NCI-H1436 (cell line): ENCODE measurements at places on chromosomes 5 and 9.

DNA sequence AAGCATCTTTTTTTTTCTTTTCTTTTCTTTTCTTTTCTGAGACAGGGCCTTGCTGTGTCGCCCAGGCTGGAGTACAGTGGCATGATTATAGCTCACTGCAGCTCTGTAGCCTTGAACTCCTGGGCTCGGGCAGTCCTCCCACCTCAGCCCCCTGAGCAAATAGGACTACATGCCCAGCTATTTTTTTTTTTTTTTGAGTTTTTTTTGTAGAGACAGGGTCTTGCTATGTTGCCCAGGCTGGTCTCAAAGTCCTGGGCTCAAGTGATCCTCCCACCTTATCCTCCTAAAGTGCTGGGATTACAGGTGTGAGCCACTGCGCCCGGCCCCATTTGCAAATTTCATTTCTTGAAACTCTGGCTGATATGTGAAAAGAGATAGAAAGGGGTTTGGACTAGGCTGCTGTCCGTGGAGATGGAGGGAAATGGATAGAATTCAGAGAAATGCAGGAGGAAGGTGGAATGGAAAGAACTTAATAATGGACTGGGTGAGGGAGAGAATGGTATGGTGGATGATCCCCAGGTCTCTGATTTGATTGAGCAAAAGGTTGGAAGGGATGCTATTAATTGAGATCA is 32.9 kb downstream of the TNFAIP8 start:
- no peak for DNase-seq

DNA sequence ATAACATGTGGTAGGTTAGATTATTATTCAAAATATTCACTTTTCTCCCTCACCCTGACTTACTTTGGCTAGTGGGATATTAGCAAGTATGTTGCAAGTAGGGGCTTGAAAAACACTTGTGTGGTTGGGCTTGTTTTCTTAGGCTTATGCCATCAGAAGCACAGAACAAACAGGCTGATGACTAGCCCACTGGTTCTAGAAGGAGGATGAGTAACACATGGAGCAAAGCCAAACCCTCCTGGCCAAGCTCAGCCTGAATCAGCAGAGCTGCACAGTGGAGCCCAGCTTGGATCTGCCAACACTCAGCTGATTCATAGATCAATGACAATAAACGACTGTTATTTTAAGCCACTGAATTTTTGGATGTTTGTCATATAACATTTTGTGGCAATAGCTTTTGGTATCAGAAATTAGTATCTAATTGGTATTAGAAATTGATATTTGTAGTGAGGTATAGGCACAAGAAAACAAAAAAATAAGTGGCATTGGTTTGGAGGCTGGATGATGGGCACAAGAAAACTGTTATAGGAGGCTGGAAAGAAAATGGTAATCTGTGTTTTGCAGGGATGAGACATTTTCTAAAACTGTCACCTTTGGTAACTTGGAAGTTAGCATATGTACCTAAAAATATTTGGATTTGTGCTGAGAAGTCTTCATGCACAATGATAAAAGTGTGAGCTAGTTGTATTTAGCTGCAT is 46.1 kb upstream of the ZBED3 start:
- DNase-seq = no peak

- no peak for DNase-seq
Observed at GRCh38 chr5:155313518-155313917, 300.0 kb downstream of the KIF4B start.

DNA sequence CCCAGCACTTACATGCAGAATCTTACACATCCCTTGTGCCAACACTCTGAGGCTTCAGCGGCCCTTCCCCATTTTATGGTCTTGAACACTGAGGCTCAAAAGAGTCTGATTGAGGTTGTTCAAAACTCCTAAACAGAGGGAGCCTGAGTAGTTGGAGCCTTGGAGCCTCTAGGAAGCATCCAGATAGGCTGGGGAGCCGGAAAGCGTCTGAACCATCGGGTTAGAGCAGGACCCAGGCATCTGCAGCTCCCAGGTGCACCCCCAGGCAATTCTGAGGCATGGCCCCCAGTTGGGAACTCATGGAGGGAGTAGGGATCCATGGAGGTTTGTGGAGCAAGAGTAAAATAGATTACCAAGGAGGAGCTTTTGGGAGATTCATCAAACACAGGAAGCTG is 3.8 kb downstream of the OLFML2A start:
- no peak for DNase-seq

DNA sequence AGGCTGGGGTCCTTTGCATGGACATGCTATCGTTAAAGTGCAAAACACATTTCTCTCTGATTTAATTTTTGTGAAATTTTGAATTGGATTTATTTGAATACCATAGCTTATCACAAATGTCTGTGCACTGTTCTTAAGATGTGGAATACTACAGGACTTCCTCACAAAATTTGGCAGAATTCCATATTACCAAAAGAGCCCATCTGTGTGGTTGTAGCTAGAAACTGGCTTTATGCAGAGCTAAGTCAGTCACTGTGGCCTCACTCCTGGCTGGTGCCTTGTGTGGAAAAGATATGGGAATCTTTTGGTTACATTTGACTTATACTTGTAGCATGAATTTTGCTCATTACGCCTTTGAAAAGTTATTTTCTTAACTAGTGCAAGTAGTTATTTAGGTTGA is 35.5 kb downstream of the ACO1 start:
- DNase-seq = no peak

GRCh38 chr9:13116292-13116691 is 163.2 kb downstream of the MPDZ start:
- DNase-seq = no peak

DNA sequence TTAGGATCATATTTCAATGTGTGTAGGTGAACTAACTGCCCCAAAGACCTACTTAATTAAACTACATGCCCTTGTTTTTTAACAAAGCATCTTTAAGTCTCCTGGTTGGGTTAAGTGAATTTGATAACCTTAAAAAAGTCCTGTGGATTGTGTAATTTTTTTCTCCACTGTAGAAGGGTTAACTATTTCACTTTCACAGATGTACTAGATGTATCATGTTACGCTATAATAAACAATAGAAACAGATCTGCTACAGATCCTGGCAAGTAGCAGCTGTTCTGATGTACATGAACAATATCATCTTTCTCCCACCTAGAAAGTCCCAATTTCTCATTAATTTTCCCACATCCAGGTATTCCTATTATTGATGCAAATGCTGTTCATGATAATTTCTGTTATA is 18.9 kb downstream of the KIF24 start:
- peak; percentile 47 for DNase-seq

DNA sequence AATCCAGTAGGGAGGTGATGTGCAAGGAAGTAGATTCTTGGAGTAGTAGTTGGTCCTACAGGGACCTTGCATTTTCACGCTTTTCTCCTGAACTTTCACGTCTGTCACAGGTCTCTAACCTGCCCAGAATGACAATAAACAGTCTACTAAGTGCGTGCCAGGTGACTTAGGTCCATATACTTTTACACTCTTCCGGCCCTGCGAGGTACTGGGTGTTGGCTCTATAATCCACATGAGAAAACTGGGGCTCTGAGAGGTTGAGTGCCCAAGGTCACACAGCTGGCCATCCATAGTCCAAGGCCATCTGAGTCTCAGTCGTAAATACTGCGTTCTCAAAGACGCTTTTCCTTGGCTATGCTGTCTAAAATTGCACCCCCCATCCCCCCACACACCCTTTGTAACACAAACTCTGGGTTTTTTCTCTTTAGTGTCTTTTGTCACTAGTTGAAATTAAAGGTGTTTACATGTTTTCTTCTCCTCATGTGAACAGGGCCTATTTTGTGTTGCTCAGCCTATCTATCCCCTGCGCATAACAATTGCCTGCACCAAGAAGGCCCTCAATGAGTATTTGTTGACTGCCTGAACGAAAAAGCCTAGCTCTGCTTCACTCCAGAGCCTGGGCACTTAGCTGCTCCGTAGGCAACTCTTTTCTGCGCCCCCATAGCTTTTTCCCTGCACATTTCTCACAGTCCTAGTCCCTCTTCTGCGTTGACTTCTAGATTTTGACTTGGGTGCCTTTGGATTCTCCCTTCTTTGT is 943 bp downstream of the SFXN1 start:
- no peak for DNase-seq

DNA sequence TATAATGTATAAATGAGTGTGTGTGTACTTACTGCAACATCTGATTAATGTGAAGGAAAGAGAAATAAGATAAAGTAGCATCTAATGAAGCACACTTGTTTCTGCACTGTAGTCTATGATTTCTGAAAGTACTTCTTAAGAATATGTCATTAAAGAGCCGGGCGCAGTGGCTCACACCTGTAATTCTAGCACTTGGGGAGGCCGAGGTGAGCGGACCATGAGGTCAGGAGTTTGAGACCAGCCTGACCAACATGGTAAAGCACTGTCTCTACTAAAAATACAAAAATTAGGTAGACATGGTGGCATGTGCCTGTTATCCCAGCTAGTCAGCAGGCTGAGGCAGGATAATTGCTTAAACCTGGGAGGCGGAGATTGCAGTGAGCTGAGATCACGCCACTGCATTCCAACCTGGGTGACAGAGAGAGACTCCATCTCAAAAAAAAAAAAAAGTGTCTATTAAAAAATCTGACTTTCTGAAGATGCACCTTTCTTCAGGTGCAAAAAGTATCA is 556.9 kb downstream of the PTPRD start:
- DNase-seq = no peak

- DNase-seq = no peak
Observed at GRCh38 chr5:134449167-134449566, 37.5 kb upstream of the CDKN2AIPNL start.

GRCh38 chr5:143119291-143119769 is 284.2 kb downstream of the NR3C1 start:
- no peak for DNase-seq

DNA sequence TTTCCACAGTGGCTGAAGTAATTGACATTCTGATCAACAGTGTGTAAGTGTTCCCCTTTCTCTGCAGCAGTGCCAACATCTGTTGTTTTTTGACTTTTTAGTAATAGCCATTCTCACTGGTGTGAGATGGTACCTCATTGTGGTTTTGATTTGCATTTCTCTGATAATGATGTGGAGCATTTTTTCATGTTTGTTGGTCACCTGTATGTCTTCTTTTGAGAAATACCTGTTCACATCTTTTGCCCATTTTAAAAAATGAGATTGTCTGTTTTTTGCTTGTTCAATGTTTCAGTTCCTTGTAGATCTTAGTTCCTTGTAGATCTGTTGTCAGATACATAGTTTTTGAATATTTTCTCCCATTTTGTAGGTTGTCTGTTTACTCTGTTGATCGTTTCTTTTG is 162.5 kb upstream of the PITX1 start:
- no peak for DNase-seq

GRCh38 chr5:88940713-88941112 is 57.7 kb upstream of the MEF2C start:
- no peak for DNase-seq

DNA sequence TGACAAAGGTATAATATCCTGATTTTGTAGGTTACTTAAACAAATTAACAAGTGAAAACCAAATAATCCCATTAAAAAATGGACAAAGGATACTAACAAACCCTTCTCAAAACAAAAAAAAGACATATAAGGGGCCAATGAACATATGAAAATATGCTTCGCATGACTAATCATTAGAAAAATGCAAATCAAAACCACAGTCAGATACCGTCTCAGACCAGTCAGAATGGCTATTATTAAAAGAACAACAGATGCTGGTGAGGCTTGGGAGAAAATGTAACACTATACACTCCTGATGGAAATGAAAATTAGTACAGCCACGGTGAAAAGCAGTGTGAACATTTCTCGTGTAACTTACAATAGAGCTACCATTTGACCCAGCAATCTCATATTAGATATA is 1542.2 kb upstream of the CDH9 start:
- no peak for DNase-seq

DNA sequence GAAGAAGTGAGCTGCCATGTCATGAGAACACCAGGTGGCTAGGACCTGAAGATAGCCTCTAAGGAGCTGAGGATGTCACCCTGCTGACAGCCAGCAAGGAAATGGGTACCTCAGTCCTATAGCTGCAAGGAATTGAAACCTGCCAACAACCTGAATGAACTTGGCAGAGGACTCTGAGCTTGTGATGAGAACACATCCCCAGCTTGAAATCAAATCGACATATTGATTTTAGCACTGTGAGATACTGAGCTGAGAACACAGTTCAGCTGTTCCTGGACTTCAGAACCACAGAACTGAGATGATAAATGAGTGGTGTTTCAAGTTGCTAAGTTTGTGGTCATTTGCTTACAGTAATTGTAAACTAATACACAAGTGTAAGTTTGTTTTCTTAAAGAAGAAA is 5.5 kb upstream of the RASEF start:
- DNase-seq = no peak

- no peak for DNase-seq
Observed at GRCh38 chr9:98596486-98596885, 112.2 kb downstream of the GABBR2 start.

GRCh38 chr9:37996819-37997217 is 72.2 kb downstream of the SHB start:
- DNase-seq = no peak

GRCh38 chr9:113222482-113222841 is 1.1 kb downstream of the SLC31A1 start:
- DNase-seq = no peak

DNA sequence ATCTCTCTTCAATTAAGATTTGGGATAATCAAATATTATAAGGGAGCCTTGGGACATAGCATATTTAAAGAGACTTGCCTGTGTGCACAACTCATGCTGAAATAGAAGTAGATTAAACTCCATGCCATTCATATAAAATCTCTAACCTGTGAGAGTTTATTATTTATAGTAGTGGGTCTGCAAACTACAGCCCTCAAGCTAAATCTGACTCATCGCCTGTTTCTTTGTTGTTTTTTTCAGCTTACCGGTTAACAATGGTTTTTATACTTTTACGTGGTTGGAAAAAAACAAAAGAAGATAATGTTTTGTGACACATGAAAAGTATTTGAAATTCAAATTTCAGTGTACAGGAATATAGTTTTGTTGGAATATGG is 61.9 kb upstream of the GHR start:
- no peak for DNase-seq

DNA sequence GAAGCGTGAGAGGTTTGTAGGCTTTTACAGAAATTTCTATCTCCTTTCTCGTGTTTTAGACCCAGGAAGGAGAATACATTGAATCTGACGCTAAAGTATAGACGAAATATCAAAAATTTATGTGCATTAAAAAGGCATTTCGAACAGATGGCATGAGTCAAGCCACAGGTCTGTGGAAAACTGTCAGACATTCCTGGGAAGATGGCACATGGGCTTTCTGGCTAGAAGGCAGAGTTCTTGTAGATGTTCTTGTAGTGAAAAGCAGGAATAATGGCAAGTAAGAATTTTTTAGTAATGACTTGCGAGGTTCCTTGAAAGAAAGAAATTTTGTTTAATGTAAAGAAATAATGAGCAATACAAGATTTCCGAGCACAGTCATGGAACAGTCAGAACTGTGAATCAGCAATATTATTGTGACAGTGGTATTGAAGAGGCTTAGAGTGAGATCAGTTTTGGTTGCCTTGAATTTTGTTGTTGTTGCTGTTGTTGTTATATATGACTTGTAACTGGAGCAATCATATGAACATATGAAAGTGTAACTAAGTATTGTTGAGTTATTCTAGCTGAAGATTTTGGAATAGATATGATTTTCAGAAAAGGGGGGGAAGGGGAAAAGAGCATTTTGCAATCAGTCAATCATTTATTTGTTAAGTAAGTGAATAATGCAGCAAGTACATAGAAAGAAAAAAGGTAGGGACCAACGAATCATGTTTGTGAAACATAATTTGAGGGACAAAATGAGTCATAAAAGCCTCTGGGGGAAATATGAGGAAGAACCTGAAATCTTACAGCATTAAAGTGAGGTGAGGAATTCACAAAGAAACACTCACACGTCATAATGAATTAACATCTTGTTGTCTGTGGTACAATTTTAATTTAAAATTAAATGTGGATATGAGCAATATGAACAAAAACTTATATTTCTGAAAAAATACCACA is 339.0 kb upstream of the CTNND2 start:
- no peak for DNase-seq
